ENCODE measurements at places on chromosomes 16 and 17.

- no peak for DNase-seq
Measured at GRCh38 chr16:83389751-83390150, 418.0 kb upstream of the HSBP1 start.

GRCh38 chr17:72334205-72334604 lies 213.4 kb downstream of the SOX9 start:
- no peak for DNase-seq

DNA sequence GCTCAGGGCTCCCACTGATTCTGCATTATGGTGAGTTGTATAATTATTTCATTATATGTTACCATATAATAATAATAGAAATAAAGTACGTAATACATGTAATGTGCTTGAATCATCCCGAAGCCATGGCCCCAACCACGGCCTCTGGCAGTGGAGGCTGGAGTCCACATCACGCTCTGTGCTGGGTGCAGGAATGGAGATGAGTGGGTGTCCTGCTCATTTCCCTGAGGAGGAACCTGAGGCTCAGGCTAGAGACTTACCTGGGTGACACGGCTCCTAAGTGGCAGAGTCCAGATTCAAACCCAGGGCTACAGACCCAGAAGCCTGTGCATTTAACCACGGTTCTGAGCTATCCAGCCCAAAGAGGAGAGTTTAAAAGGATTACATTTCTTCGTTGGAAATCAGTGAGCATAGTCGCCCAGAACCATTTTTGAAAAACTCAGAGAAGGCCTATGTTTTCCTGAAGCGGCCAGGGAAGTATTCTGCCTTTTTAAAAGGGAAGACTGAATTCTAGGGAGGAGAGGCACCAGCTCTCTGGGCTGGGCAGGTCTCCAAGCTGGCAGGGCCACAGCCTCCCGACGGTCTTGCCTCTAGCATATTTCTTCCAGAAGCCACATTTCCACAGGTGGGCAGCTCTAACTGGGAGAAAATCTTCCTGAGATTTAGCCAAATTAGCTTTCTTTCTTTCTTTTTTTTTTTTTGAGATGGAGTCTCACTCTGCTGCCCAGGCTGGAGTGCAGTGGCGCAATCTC lies 6.7 kb downstream of the IL4R start:
- no peak for DNase-seq

DNA sequence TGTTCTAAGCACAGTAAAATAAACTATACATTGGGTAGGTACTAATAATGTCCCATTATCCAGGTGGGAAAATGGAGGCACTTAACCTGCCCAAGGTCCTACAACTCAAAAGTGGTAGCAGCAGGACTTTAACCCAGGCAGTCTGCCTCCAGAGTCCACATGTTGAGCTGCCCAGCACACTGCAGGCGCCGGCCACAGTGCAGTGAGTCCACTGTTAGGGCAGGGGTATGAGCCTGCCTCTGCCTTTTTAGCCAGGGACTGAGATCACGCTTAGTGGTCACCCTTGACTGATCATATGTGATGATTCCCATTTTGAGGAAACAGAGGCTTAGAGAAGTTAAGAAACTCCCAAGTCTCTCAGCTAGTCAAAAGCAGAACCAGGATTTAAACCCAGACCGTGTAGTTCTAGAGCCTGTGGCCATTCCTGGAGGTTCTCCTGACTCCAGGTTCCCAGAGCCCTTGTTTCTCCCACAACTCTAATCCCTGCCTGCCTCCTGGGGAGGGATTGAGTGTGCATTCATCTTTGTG lies 8.4 kb downstream of the CES1 start:
- no peak for DNase-seq

DNA sequence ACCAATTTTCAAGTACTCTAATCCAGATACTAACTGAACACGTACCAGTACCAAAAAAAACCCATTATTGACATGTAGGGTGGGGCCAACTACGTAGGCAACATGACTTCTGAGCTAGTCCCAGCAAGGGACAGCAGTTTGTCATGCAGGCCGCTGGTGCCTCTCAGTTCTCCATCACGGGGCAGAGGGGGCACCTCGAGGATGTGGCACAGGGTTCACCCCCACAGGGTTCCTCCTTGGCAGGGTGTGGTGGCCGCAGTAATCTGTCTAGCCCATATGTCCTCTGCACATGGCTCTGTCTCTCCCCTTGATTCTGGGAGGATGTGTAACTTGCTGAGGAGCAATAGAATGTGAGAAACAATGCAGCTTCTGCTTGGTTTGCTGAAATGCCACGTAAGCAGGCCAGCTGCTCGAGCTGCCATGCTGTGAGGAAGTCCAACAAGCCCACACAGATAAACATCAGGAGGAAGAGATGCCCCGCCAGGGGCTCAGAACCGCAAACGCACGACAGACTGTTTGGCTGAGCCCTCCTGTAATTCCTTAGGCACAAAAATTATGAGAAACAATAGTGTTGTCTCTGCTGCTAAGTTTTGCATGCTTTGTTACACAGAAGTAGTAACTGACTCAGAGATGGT lies 62.4 kb downstream of the NT5M start:
- no peak for DNase-seq

- DNase-seq = peak; percentile 99
Measured at GRCh38 chr17:7306911-7307685, at the start of gene EIF5A. EIF5A (plus strand) TSS chr17:7307628; CDS start chr17:7309636, 2,008 bp downstream.

DNA sequence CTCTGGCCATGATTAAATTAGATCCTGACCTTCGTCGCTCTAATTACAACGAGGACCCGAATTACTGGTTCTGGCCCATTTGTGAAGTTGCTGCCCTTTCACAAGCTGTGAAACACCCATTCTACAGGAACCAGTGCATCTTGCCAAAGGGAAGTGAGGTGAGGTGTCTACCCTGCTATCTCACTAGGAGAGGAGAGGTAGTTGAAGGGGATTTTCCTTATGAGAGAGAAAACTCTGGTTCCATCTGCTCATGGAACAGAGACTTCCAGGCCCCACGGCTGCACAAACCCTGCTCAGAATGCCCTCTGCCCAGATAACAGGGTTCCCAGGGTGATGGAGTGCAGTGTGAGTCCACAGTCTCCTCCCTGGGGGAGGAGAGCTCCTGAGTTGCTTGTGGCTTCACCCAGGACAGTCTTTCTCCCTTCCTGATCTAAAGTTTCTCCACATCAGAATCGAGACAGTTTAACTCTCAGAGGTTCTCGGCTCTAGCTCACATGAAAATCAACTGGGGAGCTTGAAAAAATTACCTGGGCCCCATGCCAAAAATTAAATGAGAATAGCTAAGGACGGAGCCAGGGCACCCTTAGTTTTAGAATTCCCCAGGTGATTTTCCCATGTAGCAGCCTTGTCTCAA lies 7.8 kb upstream of the SSTR2 start:
- no peak for DNase-seq

- no peak for DNase-seq
Measured at GRCh38 chr16:86570558-86571529, 4.2 kb downstream of the FOXC2 start.

- DNase-seq = no peak
Measured at GRCh38 chr16:79089735-79090284, 510.7 kb downstream of the MAF start.

DNA sequence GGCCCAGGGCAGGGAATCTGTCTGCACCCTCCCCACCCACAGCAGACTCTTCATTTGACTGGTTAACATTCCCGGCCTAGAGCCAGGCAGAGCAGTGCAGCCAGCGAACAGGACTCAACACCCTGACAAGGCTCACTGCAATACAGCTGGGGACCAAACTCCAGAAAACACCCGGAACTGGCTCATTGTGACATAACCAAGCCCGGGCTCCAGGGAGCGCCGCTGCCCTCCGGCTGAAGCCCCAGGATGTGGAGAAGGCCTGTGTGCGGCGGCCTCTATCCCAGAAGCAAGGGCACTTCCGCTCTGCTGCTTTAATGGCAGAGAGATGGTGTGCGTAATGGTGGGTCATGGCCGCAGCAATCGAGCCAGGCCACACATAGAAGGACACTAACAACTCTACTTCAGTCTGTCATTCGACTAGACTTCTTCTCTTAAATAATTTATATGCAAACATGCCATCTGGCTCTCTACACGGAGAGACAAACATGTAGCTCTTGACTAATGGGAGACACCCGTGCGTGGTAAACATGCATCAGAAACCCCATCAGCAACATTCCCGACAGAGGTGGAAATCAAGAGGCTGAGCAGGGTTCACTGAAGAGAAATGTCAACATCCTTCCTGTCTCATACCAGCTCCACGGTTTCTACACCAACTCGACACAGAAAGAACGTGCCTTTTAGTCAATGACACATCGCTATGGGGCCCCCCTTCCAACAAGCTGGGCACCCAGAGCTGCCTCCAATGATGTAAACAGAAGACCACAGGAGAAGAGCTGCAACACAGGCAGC lies 18.0 kb downstream of the KLHDC4 start:
- no peak for DNase-seq

- DNase-seq = no peak
Measured at GRCh38 chr16:55641430-55642056, 14.2 kb upstream of the SLC6A2 start.

DNA sequence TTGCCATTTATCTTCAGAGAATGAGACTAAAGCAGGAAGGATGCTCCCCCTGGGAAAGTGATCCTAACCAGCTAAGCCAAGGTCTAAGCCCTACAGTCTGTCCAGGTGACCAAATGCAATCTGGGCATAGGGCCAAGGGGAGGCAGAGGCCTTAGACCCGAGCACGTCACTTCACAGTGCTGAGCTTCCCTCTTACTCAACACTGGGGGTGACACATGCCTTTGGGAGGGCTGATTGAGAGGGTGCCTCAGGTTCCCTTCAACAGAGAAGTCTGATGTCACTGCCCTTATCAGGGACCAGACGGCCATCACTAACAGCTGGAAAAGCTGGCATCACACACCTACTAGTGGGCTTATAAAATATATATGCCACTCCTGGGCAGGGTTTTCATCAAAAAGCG lies 4.0 kb downstream of the CIAO2B start:
- no peak for DNase-seq

DNA sequence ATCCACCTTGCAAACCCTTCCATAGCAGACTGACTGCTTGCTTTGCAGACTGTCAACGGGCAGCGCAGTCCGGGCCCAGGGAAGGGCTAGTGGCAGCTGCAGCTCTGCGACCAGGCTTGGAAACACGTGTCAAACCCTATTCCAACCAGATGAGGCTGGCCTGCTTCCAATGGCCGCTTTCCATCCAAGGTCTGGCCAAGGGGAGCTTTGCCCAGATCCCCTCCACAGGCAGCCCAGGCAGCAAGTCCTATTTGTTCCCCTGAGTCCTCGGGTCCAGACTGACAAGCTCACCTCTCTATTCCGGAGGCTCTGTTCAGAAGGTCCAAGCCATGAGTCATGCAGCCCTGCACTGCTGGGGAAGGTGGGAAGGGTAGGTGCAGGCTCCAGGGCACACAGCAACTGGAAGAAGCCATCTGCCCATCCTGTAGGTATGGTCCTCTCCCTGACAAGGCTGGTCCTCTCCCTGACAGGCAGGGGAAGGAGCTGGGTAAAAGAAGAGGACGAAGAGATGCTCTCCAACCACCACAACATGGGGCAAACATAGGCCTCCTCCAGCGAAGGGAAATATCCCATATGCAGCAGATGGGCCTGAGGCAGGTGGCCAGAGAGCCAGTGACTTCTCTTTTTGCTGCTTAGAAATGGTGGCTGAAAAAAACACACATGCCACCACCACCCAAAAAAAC lies 22.6 kb upstream of the AXIN2 start:
- DNase-seq = no peak

- peak; percentile 58 for DNase-seq
Measured at GRCh38 chr17:58329035-58329809, 627 bp upstream of the TSPOAP1 start.

DNA sequence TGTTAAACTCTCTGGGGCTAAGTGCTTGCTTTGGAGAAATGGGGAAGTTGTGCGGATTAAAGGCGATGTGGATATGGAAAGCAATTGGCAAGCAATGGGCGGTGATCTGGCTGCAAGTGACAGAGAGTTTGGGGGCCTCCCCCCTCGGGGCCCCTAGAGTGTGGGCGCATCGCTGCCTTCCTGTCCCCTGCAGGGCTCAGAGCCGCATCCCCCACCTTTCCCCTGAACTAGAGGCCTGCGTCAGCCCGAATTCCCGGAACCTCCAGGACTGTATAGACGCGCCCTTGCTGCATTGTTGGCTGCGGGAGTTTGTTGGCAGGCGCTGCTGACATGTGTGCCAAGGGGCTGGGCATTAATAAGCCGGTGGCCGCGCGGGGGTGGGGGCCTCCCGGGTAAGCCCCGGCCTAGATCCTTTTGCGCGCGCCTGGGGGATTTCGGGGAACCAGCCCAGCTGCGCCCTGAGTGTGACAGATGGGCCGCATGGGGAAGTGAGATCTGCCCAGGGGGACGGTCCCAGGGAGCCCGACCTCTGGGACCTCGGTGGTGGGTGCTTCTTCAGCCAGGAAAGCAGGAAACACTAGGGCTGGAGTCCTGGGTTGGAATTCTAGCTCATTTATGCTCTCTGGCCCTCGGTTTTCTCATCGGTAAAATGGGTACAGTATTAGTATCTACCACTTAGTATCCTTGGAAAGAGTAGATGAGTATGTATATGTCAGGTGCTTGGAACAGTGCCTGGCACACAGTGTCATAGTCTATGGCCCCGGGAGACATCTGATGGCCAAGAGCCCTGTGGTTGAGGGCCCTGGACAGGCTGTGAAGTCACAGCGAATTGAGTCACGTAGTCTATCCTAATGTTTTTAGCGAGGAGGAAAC lies 1.0 kb downstream of the EEF2K start:
- peak; percentile 38 for DNase-seq

GRCh38 chr17:8532021-8532420 lies 96.3 kb downstream of the NDEL1 start:
- DNase-seq = no peak

GRCh38 chr16:86732621-86733295 lies 154.4 kb downstream of the FOXL1 start:
- no peak for DNase-seq

GRCh38 chr17:75842963-75843576 lies 1.1 kb downstream of the UNC13D start:
- no peak for DNase-seq

DNA sequence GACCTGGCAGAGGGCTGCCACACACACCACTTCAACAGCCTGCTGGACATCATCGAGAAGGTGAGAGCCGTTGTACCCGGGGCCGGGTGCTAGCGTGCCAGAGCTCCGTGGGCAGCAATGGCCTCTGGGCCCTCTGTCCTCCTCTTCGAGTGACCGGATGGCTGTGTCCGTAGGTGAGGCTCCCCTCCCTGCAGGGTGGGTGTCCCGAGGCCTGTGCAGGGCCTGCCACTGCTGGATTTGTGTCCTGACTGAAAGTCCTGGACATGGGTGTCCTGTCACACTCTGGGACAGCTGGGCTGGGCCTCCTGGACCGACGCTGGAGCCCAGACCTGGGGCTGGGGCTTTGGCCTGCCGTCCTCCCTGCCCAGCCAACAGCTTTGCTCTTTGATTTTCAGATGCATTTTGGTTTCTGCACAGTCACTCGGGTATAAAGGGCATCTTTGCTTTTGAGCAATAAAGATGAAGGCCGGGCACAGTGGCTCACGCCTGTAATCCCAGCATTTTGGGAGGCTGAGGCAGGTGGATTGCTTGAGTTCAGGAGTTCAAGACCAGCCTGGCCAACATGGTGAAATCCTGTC lies 16.7 kb downstream of the TSC2 start:
- no peak for DNase-seq
